IPS DF 19.7 (cell line): ENCODE measurements at places on chromosomes 7 and 10.

- no peak for DNase-seq
Measured at GRCh38 chr7:83677180-83677866, 28.4 kb upstream of the SEMA3E start.

DNA sequence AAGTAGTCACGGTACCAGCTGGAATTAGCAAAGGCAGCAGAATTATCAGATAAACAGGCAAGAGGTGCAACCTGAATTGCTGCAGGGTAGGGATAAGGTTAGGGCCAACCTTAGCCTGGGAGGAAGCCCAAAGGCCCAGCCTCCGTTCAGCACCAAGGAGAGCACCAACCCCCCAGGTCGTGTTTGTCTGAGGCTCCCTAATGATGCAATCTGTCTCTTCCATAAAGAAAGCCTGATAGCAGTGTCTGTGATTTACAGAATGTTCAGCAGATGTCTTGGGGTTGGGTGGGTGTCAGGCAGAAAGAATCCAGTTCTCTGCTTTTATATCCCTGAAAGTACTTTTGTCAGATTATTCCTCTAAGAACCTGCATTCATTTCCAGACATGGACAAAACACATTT is 328.4 kb upstream of the AOAH start:
- DNase-seq = peak; percentile 23

- no peak for DNase-seq
Measured at GRCh38 chr10:22606164-22606614, 108.2 kb downstream of the PIP4K2A start.

DNA sequence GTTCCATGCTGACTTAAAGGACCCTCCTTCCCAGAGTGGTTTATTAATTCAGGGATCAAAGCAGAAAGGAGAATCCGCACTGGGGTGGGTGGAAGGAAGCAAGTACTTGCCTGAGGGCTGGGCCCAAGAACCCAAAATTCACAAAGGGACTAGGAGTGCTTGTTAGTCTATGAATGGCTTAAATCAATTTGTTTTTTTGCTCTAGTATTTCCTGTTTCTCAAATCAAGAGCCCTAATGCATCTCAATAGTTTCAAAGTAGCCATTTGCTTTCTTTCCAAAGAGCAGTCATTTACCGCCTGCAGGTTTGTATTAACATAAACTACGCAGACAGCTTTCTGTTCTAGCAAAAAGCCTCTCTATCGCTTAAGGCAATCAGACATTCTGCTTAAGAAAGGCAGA is 44.2 kb upstream of the SLC35G1 start:
- no peak for DNase-seq

DNA sequence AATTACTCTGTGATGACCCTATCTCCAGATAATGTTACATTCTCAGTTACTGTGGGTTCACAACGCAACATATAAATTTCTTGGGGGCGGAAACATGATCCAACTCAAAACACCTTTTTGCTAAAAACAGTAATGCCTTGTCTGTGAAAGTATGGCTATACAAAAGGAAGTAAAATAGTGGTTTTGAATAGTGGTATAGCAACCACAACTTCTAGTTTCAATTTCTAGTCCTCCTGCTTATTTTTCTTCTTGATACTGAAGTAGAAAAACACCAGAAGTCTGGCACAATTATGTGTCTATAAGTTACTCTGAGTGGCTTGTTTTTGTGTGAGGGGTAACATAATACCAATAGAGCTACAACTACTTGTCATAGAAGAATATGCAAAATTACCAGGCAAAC is 21.5 kb upstream of the ZNF800 start:
- DNase-seq = no peak

- DNase-seq = no peak
Measured at GRCh38 chr10:112855134-112855533, 94.9 kb upstream of the TCF7L2 start.

DNA sequence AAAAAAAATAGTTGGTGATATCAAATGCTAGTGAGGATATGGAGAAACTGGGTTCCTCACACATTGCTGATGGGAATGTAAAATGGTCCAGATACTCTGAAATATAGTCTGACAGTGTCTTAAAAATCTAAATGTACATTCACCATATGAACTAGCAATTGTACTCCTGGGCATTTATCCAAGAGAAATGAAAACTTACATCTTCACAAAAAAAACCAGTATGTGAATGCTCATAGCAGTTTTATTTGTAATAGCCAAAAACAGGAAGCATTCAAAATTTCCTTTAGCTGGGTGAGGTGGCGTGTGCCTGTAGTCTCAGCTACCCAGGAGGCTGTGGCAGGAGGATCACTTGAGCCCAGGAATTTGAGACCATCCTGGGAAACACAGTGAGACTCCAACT is 2.1 kb upstream of the SSC4D start:
- DNase-seq = no peak

GRCh38 chr10:124486635-124487034 is 25.0 kb downstream of the LHPP start:
- DNase-seq = no peak

- no peak for DNase-seq
Measured at GRCh38 chr7:768881-769504, 41.9 kb upstream of the PRKAR1B start.

DNA sequence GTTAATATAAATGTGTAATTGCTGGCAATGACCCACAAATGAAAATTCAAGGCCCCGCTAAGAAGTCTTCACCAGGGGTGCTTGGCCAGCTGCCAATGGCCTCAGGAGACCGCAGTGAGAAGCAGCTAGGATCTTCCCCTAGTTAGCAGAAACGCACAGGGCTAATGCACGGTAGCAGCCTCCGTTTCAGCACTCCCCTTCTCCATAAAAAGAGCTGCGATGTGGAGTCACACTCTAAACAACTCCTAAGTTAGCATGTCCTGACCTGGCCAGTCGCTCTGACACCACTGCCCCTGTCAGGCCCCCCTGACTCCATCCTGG is 139.0 kb downstream of the SEPTIN14 start:
- DNase-seq = no peak

DNA sequence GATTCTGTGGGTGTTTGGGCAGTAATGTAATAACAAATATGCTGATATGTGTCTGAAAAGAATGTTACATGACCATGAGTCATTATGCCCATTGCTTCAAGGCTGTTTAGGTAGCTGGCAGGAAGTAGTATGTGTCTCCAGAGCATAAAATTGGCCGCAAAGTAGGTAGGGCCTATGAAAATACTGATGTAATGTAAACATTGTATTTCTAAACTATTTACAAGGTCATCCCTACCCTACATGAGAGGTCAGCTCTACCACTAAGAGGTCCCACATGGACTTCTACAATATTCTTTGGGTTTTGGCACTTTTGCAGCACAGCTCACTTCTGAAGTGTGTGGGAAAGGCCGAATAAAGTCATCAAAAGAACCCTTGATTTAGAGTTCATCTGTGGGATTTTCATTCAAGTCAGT is 301.9 kb downstream of the AHR start:
- no peak for DNase-seq

DNA sequence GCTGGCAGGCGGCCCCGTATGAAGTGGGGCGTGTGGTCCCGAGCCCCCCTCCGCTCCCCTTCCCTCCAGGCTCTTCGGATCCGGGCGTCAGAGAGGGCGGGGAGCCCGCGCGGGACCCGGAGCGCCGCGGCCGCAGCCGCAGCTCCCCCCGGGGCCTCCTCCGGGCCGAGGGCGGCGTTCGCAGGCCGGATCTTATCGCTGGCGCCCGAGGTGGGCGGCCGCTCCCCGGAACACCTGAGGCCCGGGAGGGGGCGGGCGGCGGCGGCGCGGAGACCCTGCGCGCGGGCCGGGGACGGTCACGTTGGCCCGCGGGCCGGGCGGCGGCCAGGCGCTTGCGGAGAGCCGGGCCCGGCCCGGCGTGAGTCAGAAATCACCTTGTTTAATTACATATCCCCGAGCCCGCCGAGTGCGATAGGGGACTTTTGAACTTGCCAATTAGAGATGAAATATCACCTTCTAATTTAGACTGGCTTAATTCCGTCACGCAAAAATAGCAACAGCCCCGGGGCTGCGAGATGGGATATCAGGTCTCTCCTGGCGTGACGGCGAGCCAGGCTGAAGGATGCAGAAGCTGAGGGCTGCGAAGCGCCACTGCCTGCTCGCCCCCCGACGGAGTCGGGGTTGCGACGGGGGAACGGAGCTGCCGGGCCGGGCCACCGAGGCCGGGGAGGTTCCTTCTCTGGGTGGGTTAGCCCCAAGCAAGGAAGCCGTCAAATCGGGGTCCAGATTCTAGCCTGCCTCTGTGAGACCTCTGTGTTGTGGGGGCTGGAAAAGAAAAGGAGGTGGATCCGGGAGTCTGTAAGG is 43.4 kb downstream of the LDB3 start:
- DNase-seq = no peak

DNA sequence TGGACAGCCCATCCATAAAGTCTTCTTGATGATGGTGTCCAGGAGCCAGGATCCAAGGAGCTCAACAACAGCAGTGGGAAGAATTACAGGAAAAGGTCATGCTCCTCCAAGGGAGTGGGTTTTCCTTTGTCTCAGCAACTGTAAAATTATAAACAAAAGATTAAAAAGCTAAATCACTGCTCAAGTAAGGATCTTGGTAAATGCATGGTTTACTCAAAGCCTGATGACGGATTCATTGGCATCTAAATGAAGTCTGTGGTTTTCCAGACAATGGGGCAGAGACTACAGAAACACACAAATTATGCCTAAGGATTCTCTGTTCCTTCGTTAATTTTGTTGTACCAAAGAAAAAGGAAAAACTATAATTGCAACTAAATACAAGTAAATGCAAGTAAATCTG is 36.4 kb upstream of the DLX6 start:
- no peak for DNase-seq

GRCh38 chr7:151825721-151826120 is 51.2 kb downstream of the PRKAG2 start:
- no peak for DNase-seq

GRCh38 chr10:80462981-80463741 is 9.1 kb downstream of the TSPAN14 start:
- DNase-seq = no peak

- no peak for DNase-seq
Measured at GRCh38 chr10:111137587-111137986, 60.8 kb downstream of the ADRA2A start.

DNA sequence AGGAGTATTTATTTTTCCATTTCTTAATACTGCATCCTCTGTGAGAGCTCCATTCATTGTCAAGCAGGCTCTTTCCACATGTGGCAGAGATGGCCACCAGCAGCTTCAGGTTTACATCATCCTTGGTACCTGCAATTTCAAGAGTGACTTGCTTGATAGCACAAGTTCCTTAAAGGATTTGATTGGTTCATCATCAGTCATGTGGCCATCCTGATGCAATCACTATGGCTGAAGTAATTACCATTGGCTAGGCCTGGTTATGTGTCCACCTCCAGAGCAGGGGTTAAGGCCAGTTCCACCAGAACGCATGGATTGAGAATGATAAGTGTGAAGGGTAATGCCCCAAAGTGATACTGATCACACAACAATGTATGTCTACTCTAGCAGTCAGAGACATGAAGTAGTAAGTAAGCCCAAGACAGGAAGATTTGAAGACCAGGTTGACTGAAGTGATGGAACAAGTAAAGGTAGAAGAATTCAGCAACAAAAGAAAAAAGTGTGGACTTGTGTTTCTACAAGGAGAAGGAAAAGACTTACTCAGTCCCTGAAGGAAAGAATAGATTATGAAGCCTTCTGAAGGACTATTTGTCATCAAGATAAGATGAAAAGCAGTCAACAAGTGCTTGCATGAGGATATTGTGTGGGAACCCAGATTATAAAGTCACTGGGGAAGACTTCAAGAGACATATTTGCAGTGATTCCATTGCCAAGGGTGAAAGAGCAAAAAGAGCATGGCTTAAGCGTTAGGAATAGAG is 26.4 kb upstream of the PRKAR2B start:
- no peak for DNase-seq

DNA sequence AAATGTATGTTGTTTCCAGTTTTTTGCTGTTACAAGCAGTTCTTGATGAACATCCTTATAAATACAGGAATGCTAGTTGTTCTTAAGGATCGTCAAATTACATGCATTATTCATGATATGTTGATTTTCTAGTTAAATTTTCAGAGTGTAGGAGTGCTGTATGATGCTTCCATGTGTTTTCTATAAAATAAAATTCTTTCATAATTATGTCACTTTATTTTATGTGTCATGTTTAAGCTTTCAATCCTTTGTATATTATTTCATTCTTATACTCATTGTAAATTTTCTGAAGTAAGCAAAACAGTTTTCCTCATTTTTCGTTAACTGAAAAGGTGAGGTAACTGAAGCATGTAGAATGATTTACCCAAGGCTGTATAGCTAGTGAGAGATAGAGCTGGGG is 16.8 kb upstream of the MYPN start:
- DNase-seq = no peak

- DNase-seq = peak; percentile 35
Measured at GRCh38 chr7:29946428-29947186, 43.0 kb downstream of the SCRN1 start.

DNA sequence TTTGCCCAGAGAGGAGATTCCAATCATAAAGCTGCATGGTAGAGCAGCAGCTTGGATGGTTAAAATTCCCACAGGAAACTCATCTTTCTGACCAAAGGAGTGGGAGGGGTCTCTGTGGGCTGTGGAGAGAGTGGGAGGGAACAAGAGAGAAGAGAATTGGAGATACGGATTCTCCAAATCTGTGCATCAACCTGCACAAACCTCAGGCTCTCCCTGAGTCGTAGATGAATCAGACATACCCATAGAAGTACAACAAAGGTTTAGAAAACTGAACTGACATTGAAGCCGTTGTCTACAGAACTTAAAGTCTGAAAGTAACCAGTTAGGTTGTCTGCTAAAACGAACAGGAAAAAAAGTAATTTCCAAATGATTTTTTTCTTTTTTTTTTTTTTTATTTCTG is 41.9 kb downstream of the CYCS start:
- DNase-seq = no peak

GRCh38 chr10:21199501-21199900 is 302.4 kb upstream of the NEBL start:
- DNase-seq = no peak

GRCh38 chr10:110057456-110057855 is 49.7 kb downstream of the ADD3 start:
- DNase-seq = no peak

DNA sequence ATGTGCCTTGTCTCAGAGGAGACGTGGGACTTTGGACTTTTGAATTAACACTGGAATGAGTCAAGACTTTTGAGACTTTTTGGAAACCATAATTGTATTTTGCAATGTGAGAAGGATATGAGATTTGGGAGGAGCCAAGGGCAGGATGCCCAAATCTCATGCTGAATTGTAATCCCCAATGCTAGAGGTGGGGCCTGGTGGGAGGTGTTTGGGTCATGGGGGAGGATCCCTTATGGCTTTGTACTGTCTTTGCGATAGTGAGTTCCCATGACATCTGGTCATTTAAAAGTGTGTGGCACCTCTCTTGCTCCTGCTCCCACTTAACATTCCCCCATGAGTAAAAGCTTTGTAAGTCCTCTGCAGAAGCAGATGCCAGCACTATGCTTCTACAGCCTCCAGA is 39.2 kb downstream of the DNAJC9 start:
- no peak for DNase-seq
